ENCODE measurements at places on chromosomes 16 and 17.

DNA sequence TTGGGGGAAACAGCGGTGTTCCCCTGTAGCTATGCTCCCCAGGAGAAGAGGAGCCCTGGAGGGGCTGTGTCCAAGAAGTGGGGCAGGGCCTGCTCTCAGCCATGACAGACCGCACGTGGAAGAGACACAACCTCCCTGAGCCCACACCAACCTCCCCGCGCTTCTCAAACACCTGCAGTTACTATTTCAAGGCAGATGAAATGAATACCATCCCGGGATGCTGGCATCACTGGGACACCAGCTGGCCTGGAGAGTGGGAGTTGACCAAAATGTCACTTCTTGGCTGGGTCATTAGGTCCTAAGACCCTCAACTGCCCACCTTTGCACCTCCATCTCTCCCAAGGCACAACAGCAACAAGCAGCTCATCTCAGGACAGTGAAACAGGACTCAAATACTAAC, 32.0 kb downstream of the SPHK1 start:
- DNase-seq, result no peak

GRCh38 chr17:58302919-58303585, 22.3 kb upstream of the MPO start:
- DNase-seq, result no peak

DNA sequence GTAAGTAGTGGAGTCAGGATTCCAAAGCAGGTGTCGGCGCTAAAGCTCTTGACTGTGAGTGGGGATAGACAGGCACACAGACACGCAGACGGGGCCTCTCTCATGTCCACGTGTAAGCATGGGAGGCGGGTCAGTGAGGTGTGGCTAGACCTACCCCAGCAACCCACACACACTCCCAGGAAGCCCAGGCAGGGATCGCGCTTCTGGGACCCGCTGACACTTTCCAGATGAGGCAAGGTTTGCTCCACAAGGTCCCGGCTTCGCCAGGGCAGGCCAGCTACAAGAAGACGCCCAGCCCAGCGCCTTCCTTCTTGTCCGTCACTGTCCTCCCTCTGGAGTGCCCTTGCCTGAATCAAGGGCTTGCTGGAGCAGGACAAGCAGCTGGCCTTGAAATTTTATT, 213.8 kb upstream of the RPL38 start:
- DNase-seq, result no peak

DNA sequence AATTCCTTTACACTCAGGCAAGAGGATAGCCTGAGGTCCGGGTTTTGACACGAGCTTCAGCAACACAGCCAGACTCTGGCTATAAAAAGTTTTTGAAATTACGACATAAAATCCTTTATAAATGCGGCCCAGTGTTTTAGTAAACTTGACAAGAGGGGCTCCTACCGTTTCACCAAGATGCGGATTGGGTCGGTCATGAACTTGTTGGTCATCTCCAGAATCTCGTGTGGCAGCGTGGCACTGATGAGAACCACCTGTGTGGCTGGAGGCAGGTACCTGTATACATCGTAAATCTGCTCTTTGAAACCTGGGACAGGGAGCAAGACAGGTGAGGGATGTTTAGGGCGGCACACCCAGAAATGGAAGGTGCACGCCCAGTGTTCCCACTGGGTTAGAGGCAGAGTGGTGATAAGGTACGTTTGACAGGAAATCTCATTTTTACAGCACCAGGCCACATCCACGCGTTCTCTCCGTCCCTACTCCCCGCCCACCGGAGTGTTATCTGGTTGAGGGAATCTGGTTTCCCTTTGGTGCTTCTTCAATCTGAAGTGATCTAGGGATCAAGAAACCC, 8.0 kb downstream of the EIF4A3 start:
- DNase-seq, result no peak

DNA sequence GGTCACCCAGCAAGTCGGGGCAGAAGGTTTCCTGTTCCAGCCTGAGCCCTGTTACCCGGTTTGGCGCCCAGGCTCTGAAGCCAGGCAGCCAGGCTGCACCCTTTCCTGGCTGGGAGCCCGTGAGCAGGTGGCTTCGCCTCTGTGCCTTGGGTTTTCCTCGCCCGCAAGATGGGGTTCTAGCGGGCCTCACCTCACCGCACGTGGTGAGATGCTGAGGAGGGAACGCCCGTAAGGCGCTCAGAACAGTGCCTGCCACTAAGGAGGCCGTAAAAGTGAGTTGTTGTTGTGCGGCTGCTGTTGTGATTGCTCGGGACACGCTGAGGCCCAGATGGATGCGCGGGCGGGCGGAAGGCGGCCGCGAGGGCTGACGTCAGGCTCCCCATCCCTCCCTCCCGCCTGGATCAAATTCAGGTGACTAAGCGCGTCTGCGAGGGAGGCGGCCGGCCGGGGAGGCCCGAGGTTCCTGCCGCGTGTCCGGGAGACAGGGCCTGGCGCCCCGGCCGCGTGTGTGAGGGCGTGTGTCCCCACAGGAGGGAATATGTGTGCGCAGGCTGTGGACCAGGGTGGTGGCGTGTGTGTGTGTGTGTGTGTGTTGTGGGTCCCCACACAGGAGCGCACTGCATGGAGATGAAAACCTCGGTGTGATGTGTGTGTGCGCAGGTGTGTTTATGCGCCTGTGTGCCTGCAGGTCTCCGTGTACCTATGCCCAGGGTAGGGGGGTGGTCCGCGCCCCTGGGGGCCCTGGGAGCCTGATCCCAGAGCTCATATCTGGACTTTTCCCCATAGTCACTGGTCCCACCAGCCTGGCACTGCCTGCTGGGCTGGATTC, 4.3 kb downstream of the CAMKK1 start:
- DNase-seq, result no peak

GRCh38 chr16:83826146-83826913, 18.6 kb downstream of the HSBP1 start:
- peak; percentile 85 for DNase-seq

- DNase-seq, result no peak
Measured at GRCh38 chr16:17939723-17940122, 396.8 kb downstream of the NPIPA8 start.

GRCh38 chr17:17344507-17345293, 41.5 kb downstream of the NT5M start:
- no peak for DNase-seq

DNA sequence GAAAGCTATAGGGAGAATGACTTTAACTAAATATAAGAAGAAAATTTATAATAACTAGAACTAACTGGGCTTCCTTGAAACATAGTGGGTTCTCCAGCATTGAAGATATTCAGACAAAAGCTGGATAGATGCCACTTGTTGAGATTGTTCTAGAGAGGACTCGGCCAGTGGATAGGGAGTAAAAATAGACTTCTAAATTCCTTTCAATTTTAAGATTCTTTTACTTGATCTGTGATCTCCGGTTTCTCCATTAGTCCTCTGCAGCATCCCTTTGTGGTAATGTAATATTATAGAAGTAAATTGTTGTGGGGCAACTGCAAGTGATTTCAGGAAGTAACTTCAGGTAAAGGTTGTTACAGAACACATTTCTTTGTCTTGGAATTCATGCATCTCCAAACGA, 10.3 kb upstream of the RARA start:
- no peak for DNase-seq

DNA sequence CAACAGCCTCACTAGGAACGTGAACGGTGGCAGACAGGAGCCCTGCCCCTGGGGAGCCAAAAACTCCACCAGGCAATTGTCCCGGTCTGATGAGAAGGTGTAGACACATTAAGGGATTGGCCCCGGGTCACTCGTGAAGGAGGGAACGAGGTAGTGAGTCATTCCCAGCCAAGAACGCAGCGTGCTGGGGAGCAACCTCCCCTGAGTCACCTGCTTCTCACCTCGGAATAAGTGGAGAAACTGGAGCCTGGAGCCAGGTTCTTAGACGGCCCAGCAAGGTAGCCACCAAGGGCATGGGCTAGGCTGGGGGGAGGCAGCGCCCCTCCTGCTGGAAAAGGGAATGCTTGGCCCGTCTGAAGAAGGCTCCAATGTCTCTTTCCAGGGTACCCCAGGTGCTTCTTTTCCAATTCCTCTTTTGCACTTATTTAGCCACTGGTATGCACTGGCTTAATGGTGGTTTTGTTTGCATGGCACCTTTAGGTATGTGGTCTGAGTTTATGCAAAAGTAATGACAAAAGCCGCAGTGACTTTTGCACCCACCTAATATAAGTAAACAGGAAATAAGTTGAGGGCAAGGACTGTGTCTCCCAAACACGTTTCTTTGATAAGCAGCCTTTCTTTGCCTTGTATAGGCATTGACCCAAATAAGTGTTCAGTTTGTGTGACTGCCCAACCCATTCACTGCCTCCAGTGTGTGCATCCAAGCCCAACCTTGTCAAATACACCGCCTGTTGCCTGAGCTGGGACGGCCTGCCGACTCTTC, 1.8 kb upstream of the HELZ start:
- peak; percentile 36 for DNase-seq

GRCh38 chr16:81189100-81189664, 49.3 kb upstream of the BCO1 start:
- no peak for DNase-seq

DNA sequence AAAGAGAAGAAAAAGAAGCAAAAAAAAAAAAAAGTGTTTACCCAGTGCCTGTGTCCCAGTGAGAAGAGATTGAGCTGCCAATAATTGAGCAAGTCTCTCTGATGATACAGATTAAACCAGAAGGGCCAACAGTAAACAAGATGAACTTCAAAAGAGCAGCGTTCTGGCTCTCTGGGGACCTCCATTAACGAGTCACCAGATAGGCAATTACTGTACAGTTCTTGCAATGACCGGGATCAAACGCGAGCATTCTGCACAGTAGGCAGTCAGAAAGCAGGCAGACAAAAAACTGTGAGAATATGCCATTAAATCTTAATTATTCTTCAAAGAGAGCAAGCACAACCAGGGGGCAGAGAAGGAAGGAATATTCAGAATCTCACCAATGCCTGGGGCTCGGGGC, 626.1 kb downstream of the TMEM114 start:
- DNase-seq, result no peak

GRCh38 chr17:8048236-8048635, 9.4 kb downstream of the ALOX15B start:
- DNase-seq, result no peak

DNA sequence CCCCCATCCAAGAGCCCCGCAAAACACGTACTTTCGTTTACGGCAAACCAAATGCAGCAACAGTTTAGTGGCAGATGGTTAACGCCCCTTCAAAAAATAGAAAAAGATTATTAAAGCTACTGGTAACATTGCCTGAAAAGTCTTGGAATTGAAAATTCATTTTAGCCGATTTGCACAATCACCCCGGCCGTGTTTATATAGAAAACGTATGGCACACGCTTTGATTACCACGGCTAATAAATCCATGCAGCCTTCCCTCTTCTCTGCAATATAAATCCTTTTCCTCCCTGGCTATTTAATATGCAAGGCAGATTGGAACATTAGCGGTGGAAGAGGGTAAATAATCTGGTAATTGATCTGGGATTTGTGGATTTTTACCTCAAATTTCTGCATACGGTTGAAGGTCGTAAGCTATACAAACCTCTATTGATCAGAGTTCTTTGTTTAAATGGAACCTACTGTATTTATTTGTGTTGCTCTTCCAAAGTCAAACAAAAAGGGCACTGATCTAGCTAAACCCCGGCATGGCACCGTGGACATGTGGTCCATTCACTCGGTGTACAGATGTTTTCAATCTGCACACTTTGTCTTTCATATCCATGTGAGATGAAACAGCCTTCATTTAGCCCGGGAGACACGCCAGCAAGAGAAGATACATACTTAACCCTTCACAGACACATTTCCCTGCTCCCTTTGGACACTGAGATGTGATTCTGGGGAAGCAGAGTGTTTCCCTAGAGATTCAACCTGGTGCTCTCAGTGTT, 238.1 kb upstream of the MAF start:
- DNase-seq, result no peak

DNA sequence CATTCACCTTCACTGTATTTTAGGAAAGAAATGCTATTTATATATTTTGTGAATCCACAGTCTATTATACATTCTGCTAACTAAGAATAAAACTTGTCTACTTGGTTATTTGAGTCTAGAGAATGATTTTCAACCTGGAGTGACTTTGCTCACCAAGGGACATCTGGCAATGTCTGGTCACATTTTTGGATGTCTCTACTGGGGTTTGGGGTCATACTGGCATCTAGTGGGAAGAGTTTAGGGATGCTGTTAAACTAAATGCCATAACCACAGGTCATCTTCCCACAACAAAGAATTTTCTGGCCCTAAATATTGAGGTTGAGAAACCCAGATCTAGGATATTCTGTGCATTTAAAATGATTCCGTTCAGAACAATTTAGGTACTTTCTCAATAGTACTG, 26.0 kb downstream of the KCNJ16 start:
- DNase-seq, result no peak

DNA sequence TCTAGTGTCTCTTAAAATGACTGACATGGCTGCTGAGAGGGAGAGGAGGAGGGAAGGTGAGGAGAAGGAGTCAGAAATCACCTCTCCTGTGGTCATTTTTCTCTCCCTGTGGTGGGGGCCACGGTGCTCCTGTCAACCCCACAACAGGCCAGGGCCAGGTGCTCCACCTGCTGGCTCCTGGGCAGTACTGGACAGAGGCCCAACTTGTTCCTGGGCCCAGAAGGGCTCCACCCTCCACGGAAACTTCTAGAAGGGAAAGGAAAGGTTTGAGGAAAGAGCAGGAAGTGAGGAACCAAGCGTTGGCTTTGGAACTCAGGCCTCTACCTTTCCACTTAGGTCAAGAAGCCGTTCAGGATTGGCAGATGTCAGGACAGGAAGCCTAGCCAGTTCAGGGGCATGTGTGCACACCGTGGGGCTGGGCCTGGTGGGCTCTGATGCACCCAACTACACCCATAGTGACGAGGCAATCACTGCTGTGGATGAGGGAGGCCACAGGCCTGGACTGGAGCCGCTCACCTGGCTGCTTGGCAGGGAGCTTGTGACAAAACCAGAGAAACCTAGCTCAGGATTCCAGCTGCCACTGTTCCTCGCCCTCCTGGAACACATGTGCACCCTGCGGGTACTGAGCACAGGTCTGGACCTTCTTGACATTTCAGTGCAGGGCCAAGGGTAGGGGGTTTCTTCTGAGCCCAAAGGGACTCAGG, 36.1 kb downstream of the WNT3 start:
- peak; percentile 12 for DNase-seq

Data from stimulated activated CD4-positive, alpha-beta T cell treated with anti-CD3 and anti-CD28 coated beads, Interleukin-2, amount 100 ng/mL, for 24 hours (primary cell).